ENCODE measurements at places on chromosomes 1 and 21.

GRCh38 chr21:37385179-37385765, 18.7 kb downstream of the DYRK1A start:
- DNase-seq: no peak

GRCh38 chr1:1244192-1244811, 2.2 kb downstream of the C1QTNF12 start:
- no peak for DNase-seq

DNA sequence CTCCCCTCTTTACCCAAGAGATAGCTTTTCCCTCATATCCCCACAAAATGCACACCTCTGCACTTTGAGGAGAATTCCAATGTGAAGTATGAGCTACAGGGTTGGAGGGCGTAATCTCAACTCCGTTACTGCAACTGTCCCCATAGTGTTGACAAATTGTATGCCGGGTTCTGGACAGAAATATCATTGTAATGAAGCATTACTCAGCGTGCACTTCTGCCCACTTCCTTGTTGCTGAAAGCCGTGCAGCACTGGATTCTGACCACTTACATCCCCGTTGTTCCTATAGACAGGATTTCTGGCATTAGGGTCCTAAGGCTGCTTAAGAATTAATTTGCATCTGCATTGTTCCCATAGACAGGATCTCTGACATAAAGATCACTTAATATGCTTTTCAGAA, 205.6 kb downstream of the RHOU start:
- DNase-seq: no peak

DNA sequence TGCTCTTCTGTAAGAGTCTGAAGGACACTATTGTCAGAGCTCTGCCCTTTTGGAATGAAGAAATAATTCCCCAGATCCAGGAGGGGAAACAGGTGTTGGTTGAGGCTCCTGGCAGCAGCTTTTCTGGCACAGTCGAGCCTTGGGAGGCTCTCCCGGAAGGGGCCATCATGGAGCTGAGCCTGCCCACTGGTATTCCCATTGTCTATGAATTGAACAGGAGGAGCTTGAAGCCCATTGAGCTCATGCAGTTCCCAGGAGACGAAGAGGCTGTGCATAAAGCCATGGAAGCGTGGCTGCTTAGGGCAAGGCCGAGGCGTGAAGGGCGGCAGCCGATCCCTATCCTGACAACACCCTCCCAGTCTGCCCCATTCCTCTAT, 26.6 kb downstream of the UBE4B start:
- peak; percentile 12 for DNase-seq

DNA sequence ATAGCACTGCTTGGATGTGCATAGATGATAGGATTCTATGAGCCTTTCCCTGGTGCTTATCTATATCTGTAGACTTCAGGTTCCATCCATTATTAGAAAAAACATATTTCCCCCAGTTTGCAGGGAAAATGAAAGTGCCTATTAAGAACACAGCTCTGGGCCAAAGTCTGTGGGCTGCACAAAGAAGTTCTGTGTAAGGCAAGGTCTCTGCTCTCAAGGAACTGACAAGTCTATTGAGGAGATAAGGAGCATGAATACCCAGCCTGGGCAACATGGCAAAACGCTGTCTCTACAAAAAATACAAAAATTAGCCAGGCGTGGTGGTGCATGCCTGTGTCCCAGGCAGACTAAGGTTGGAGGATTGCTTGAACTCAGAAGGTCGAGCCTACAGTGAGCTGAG, 22.3 kb upstream of the SDE2 start:
- no peak for DNase-seq

GRCh38 chr1:35603468-35603867, 30.4 kb downstream of the TFAP2E start:
- no peak for DNase-seq

- no peak for DNase-seq
These were observed 8.8 kb downstream of the GPATCH2 start for GRCh38 chr1:217622042-217622441.

GRCh38 chr1:156373546-156373945, 4.5 kb downstream of the RHBG start:
- DNase-seq: no peak

DNA sequence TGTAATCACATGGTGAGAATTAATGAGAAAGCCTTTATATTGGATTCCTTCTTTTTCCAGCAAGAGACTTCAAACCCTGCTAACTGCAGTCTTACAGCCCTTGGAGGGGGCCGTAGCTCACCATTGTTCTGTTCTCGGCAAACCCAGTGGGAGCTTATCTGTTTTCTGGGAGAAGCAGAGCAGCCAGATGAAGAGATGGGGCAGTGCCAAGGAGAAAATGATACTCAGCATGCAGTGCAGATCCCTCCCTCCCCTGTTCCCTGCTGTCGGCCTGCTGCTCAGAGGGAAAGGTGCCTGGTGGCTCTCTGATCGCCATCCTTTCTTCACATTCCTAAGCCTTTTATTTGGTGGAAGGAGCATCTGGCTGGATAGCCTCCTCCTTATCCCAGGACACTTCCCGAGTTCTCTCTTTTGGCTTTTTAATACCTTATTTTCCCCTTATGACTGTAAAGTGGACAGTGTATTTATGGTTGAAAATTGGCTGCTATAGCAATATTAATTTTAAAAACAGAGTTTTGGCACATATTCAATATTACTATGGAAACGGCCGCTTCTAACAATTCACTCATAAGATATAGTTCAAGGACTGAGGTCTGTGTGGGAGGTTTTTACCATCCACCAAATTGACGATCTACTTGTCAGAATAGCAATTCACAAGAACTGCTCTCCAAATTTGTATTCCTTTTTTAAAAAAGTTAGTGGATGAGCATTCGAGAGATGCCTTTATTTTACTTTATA, 203.4 kb downstream of the CRB1 start:
- DNase-seq: peak; percentile 77
